ENCODE measurements at places on chromosomes 5 and 9.

GRCh38 chr5:157547941-157548512 is 27.5 kb downstream of the ADAM19 start:
- no peak for DNase-seq

DNA sequence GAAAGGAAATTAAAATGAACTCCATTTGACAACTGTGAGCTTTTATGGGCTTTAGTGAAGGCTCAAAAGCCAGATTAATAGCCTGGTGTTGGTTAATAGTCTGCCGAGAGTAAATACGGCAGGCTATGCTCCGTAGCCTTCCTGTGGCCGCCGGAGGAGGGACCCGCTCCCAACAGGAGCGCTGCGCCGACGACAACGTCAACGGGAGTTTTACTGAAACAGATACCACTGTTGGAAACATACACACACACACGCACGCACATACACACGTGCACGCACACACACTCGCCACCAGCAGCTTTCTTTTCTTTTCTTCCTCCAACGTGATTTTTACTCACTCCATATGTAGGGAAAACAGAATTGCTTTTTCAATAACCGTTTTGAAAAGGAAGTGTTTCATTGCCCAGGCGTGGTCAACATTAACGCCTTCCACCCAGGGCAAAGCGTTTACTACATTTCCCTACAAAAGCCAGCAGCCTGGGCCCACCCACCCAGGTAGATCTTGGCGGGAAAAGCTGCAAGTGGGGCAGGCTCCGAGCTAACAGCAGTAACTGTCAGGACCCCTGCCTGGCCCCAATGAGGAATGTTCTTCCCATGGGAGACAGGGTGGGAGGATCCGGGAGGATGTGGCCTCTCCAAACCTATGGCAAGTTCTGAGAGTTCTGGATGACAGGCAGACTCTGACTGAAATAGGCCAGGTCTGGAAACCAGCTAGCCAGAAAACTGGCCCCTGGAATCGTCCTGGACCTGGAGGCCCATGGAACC is 72.3 kb downstream of the PAX5 start:
- no peak for DNase-seq

DNA sequence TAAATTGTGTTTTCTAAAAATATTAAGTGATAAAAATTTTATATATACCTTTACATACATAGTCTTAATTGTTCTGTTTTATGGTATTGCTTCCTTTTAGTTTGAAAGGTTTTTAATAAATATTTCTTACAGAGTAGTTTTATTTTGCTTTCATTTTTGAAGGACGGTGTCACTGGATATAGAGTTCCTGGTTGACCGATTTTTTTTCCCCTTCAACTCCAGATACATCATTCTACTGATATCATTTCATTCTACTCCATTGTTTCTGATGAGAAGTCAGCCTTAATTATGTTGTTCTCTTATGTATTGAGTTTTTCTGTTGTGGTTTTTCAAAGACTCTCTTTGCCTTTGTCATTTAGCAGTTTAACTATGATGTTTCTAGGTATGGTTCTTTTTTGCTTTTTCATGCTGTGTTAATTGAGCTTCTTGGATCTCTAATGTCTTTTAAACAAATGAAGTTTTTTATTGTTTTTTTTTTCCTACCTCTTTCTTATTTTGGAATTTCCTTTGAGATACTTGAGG is 30.4 kb downstream of the MTREX start:
- DNase-seq = no peak

- no peak for DNase-seq
Observed at GRCh38 chr9:124259158-124259808, 1.5 kb downstream of the NEK6 start.

All from activated CD4-positive, CD25-positive, alpha-beta regulatory T cell (primary cell).